CD4-positive, alpha-beta T cell treated with Interleukin-17A for 1 hour (primary cell): ENCODE measurements at places on chromosomes 16 and 17.

GRCh38 chr17:48545022-48545375 lies at the start of gene HOXB2:
TSS of gene HOXB2 (minus strand) at chr17:48545109. CDS start at chr17:48544911, 198 bp downstream.
- DNase-seq: no peak

GRCh38 chr17:48378708-48379392 lies 51.2 kb downstream of the SKAP1 start:
- DNase-seq: no peak

- peak; percentile 68 for DNase-seq
Observed at GRCh38 chr16:90008708-90009145, 10.5 kb downstream of the DBNDD1 start.

- no peak for DNase-seq
Observed at GRCh38 chr17:13114601-13115031, 96.8 kb upstream of the ELAC2 start.

DNA sequence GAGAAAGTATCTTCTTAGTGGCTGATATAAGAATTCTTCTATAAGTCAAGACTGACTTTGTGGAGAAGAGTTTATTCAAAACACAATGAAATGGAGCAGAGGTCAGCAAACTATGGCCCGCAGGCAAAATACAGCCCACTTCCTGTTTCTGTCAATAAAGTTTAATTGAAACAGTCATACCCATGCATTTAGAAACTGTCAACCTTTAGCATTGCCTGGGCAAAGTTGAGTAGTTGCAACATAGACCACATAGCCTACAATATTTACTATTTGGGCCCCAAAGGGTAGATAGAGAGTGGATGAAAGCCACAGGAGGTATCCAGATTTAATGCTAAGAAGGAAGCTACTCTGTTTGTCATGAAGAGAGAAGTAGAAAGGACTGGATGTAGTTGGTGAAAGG lies 38.0 kb downstream of the ACSM2B start:
- no peak for DNase-seq

- no peak for DNase-seq
Observed at GRCh38 chr17:77738751-77739531, 219.6 kb upstream of the TNRC6C start.

GRCh38 chr16:929227-930073 lies 41.3 kb downstream of the LMF1 start:
- no peak for DNase-seq

DNA sequence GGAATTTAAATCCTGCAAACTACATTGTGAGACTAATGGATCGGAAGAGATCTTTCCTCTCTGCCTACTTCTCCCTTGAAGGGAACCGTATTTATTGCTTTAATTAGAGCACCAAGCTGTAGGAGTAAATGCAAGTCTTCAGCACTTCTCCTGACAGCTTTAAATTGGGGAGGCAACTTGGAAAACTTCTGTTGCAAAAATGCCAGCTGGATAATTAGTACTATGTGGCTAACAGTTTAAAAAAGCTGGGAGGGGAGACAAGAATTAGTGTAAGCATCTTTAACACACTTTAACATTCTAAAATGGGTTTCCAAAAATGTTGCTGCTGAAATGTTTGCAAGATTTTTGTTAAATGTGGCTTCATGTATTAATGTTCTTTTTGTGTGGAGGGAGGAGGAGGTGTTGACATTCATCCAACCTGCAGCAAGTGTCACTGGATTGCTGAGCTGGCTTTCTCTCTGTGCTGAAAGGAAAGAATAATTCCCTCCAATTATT lies 108.5 kb downstream of the PCTP start:
- no peak for DNase-seq

GRCh38 chr16:59459806-59460205 lies 725.7 kb upstream of the GOT2 start:
- no peak for DNase-seq

- DNase-seq: no peak
Observed at GRCh38 chr17:17808706-17809432, 27.9 kb downstream of the SREBF1 start.

DNA sequence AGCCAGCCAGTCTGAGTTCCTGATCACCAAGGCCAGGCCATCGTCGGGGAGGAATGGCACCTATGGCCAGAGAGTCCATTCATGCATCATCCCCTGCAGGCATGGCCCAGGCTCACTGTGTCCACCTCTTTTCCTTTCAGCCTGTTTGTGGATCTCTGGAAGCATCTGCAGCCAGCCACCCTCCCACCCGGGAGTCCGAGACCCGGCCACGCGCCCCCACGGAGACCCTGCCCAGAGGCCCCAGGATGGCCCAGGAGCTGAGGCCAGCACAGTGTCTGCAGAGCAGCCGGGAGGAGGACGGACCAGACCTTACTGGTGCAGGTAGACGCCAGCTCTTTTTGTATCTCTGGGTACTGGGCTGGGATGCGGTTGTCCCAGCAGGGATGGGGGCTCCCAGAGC lies 245.1 kb upstream of the CIBAR2 start:
- no peak for DNase-seq

DNA sequence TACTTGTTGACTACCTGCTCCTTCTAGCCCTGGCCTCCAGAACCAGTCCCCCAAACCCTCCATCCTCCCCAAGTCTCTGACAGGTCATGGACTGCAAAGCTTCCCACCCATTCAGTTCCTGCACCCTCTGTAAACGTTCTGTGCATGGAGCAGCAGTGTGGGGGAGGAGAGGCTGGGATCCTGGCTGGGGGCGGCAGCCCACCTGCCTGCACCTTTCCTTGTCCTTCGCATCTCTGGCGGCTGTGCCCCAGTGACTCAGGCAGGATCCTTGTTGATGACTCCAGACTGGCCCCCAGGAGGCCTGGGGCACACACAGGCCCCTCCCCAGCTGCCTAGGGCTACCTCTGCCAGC lies 1.6 kb upstream of the PKMYT1 start:
- no peak for DNase-seq

DNA sequence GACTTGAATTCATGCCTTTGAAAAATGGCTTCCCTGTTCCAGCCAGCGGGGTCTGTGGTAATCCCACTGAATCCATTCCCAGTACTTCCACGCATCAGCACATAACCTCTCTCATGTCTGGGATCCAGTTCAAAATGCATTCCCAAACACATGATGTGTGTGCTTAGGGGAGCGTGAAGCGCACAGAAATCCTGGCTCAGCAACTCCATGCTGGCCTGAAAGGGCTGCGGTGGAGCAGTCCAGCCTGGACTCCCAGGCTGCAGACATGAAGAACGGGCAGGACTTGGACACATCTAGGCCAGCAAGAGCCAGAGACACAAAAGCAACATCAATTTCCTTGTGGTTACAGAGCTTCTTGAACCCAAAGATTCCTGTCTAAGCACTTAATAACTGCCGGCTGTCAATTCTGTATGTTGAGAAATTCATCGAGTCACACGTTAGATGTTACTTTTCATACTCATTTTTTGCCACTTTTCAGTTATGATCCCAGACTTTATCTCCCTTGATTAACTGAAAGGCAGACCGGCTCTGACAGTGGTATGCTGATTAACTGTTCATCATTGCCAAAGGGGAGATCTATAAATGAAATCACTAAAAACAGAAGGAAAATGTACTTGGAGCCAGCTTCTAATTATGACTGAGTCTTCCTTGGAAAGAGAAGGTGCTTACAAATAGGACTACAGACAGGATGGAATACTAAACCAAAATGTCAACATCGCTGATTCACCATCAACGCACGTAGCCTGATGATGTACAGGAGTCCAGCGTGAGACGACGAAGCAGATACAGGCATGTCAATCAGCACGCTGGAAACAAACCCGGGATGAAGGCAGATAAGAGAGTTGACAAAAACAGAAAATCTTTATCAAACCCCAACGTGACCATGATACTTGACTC lies 23.0 kb downstream of the NSMCE1 start:
- no peak for DNase-seq

DNA sequence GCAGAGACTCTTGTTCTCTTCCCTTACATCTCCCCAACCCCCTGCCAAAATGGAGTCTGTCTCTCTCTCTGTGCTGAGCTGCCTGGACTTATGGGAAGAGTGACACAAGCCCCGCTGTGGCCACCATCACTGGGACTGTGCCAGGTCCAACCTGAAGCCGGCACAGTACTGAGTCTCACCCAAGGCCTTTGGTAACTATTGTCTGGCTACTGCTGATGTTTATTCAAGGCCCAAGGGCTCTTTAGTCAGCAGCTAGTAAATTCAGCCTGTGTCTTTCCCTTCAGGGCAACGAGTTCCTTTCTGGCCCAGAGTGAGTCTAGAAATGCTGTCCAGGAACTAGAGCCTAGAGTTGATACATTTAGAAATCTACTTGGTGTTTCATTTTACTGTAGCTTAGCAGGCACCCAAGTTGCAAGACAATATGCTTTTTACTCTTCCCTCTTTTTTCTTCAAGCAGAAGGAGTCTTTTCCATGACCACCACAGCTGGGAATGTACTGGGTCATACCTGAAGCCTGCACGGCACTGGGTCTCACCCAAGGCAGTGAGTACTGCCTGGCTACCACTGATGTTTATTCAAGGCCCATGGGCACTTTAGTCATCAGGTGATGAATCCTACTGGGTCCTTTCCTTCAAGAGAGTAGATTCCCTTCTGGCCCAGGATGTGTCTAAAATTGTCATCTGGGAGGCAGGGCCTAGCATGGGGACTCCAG lies 17.7 kb downstream of the EFCAB5 start:
- DNase-seq: no peak

GRCh38 chr16:85888405-85889331 lies 10.3 kb upstream of the IRF8 start:
- DNase-seq: peak; percentile 25

DNA sequence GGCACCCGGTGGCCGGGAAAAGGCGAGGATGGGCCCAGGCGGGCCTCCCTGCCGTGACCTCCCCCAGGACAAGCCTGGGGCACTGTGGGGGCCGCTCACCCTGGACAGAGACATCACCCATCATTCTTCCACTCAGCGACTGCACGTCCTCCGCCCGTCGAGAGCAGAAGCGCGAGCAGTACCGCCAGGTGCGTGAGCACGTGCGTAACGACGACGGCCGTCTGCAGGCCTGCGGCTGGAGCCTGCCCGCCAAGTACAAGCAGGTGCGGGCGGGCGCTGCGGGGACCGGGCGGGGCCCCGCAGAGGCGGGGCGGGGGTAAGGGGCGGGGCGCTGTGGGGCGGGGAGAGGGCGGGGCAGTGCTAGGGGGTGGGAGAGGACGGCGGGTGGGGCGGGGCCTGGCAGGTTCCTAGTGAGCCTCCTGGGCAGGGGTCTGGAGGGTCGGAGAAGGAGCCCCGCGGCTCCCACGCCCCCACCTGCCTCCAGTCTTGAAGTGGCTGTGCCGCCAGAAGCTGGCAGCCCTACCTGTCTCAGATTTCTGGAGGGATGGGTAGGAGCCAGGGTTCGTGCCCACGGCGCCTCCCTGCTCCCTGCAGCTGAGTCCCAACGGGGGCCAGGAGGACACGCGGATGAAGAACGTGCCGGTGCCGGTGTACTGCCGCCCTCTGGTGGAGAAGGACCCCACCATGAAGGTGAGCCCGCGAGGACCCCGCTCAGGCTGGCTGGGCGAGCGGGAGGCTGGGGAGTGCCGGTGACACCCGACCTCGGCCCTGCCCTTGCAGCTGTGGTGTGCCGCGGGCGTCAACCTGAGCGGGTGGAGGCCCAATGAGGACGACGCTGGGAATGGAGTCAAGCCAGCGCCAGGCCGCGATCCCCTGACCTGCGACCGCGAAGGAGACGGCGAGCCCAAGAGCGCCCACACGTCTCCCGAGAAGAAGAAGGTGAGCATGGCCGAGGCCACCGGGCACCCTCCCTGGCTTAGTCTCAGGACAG lies 7.5 kb downstream of the NME3 start:
- DNase-seq: no peak

DNA sequence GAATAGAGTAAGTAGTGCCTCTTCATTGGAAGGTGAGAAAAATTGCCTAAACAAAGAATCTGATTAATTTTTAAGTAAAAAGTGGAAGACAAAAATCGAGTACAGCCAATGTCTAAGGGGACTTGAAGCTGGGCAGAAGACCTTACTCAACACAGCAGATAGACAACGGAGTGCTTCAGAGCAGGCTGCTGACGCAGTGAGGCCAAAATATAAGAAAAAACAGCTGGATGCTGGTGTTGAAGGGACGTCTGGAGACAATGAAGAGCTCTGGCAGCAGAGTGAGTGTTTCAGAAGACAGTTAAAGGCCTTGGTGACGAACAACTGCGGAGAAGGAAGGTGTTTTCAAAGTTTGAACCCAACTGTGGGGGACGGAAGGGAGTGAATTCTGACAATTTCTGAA lies 169.8 kb downstream of the MRTFB start:
- no peak for DNase-seq

- DNase-seq: peak; percentile 38
Observed at GRCh38 chr16:67150833-67151396, at the start of gene B3GNT9. TSS of gene B3GNT9 (minus strand) at chr16:67150998. CDS start at chr16:67150485, 513 bp downstream.

DNA sequence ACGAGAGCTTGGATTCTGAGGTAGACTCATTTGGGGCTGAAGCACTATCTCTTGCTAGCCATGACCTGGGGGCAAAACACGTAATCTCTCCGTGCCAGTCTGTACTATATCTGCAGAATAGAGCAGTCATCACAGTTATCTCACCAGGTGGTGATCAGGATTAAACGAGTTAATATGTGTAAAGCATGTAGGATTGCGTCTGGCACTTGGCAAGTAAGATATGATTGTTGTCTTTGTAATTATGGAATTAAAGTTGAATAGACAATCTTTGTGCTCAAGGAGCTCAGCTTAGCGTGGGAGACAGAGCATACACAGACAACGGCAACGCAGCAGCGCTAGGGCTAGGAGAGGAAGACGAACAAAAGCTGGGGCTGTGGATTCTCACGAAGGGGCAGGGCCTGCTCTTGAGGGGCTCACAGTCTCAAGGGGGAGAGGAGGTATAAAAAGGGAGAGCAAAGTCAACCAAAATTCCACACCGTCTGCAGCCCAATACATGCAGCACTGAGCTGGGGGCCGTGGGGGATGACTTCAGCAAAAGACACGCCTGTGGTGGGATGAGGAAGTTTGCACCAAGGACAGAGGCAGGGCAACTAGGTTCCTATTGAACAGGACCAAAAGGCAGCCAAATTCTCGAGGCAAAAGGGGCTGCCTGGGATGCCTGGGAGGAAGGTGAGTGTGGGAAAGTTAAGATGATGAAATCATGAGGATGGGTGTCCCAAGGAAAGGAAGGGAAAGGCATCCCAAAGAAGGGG lies 68.6 kb downstream of the SDK2 start:
- no peak for DNase-seq

DNA sequence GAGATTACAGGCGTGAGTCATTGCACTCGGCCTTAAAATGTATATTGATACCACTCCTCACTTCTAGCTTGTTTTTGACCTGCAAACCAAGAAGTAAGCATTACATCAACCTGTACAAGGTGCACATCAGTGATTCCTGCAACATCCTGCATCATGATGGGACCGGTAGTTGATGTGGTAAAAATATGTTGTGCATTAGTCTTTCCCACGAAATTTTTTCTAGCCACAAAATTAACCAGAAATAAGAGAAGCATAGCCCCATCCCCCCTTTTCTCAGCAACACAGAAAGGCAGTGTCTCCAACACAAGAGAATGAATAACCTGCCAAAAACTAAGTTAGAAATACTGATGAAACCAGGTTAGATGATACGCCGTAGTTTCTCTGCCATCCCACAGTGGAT lies 21.1 kb upstream of the NSMCE1 start:
- DNase-seq: no peak

GRCh38 chr16:85565801-85566526 lies 47.2 kb upstream of the GSE1 start:
- DNase-seq: no peak

DNA sequence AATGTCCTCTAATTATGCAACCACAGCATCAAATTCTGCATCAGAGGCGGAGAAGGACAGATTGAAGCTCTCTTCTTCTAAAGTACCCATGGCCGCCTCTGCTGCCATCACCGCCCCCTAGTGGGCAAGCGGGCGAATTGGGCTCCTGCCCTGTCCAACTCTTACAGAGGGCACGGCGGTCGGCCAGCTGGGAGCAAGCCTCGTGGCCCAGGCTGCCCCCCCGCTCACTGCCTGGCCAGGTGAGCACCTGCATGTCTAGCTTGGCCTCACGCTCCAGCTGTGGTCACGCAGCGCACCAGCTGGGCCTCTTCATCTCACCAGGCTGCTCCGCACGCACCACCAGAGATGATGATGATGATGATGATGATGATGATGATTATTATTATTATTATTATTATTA lies 146.1 kb upstream of the TOM1L1 start:
- DNase-seq: no peak
